ENCODE measurements at places on chromosomes 3 and 15.

DNA sequence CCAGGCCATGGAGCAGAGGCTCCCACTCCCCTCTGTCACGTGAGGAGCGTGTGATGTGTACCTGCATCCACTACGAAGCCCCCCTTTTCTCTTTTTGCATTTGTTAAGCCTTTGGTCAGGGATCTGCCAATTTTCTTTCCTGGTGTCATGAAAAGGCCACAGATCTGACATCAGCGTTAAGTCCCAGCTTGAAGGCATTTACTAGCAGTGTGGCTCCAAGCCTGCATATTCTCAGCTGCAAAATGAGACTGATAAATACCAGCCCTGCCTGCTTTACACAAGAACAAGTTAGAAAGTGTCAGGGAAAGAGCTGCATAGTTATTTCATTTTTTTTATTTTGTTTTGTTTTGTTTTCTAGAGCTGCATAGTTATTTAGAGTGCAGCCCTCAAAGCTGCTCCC is 2.3 kb upstream of the ANKRD63 start:
- no peak for ATAC-seq

DNA sequence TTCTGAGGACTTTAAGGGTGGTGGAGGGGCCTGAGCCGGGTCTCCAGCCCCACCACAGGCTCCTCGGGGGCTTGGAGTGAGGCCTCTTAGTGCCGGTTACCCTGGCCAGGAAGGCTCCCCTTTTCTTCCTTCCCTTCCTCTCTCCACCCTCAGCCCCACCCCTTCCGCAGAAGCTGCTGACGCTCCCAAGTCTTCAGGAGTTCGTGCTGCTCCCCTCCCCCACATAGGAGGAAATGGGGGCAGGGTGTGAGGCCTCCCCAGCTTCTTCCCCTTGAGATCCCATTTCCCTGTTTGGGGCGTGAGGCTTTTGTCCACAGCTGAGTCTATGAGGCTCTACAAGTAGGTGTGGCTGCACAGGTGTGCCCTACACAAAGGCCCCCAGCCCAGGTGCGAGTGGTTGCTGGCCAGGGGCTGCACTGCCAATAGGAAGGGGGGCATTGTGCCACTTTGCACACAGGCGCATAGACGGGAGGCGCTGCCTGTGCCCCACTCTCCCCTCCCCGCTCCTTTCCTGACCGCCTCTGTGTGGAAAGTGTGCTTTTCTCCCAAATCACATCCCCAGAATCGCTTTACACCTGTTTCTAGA is 915 bp upstream of the CALML4 start:
- ATAC-seq: no peak

- no peak for ATAC-seq
Measured at GRCh38 chr15:99711625-99712024, 21.6 kb downstream of the LYSMD4 start.

GRCh38 chr3:123870033-123870432 is 14.1 kb downstream of the MYLK start:
- ATAC-seq: no peak

DNA sequence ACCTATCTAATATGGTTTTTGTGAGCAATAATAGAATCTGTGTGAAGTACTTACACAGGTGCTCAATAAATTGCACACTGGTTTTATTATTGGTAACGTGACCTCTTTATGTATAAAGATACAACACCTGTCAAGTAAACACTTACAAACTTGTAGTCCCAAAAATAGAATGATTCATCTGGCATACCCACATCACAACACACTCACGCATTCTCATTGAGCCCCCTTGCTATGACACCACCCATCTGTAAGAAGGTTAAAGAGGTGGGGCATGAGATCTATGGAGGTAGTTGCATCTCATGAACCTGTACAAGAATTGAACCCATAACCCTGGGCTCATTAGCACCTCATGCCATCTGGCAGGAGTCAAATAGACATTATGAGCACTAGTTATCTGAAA is 134.9 kb upstream of the THBS1 start:
- no peak for ATAC-seq

DNA sequence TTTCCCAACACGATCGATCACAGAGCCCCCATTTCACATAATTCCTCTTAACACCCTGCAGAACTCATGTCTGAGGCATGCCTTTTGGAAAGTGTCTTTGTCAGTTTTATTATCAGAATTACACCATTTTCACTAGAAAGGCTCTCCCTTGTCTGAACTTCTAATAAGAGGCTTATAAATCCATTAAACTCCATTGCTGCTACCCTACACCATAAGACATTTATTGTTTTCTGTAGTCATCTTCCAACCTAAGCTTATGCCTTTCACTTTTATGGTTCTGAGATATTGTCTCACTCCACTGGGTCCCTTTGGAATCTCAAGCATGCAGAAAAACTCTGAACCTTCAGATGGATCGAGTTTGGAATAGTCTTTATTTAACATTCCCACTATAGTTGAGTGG is 50.2 kb upstream of the TPM1 start:
- no peak for ATAC-seq

DNA sequence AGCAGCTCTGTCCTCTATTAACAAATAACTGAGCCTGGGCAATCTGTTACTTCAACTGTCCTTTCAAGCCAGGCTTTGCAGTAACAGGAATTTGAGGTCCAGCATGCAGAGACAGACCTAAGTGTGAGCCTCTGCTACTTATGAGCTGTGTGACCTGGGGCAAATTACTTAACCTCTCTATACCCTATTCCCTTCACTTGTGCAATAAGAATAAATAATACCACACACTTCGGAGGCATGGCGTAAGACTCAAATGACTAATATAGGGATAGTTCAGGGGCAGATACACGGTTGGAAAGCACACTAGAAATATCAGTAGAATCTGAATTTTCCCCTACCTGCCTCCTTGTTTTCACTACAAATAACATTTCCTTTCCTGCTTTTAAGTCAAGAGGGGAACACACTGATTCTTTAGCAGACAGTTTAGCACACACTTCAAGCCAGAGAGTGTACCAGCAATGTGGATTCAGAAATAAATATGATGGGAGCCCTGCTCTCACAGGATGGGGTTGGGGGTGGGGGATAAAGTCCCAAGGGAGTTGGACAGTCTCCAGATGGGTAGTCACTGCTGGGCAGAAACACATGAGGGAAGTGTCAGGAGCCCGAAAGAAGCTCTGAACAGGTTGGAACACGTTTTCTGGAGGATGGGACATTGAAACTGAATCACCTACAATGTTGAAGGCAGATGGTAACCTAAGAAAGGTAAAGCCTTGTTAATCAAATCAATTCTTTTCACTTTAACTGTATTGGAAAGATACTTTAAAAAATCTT is 61.8 kb upstream of the RBP1 start:
- no peak for ATAC-seq

- no peak for ATAC-seq
Measured at GRCh38 chr15:77571741-77572140, 61.0 kb downstream of the LINGO1 start.

- ATAC-seq: no peak
Measured at GRCh38 chr15:41401904-41402267, 410 bp downstream of the NDUFAF1 start.

DNA sequence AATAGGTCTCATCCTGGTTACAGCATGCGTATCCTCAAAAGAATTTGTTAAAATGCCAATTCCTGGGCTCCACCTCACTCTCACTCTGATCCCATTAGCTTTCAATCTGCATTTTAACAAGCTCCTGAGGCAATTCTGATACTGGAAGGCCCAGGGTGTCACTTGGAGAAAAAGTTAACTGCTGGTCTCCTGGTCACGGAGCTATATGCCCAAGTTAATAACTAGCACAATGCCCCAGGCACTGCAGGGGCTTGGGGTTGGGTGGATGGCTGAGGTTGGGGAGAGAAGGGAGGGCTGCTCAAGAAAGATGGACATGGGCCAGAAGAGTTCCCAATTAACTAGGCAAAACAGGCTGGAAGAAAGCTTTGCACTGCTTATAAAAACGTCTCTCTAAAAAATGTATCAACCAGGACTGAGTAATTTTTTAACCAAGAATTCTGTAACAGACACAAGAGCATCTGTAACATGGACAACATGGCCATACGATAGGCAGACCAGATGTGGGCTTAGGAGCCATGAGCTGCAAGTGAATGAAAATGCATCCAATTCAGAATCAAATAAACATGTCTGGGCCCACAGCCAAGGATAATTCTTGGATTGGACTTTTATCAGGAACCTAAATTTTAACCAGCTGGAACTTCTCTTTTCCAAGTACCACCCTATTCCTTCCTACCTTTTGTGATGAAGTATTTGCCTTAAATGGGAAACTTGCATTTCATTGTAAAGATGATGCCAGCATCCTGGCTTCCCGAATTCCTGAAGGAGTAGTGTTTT is 4.2 kb downstream of the IL17RD start:
- no peak for ATAC-seq

GRCh38 chr3:77427528-77427927 is 387.6 kb downstream of the ROBO2 start:
- ATAC-seq: no peak

GRCh38 chr3:77590191-77590590 is 550.3 kb downstream of the ROBO2 start:
- no peak for ATAC-seq

- ATAC-seq: no peak
Measured at GRCh38 chr15:49313650-49314049, 109.4 kb upstream of the FGF7 start.

GRCh38 chr3:195203606-195204005 is 67.4 kb downstream of the XXYLT1 start:
- ATAC-seq: no peak

All from stimulated activated memory B cell treated with anti-CD40 and anti-IgM and Interleukin-4, amounts not matched to agents 10 μg/mL and 1 μg/mL and 100 μg/mL, for 72 hours (primary cell).